ENCODE measurements at places on chromosomes 7 and 10.

DNA sequence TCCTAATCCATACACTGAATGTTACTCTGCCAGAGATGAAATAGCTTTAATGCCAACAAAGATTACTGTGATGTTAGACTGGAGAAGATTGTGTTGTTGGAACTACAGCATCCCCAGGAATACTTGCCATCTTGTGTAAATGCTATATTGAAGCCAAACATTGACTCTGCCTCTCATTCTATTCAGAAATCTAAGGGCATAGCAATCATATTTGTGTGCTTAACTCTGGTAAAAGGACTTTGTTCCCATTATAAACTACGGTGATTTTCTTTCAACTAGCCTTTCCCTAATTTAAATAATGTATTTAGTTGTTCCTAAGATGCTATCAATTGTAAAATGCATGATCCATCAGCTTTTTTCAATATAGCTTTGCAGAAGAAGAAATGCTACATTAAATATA is 498.4 kb upstream of the LRRN3 start:
- no peak for DNase-seq

DNA sequence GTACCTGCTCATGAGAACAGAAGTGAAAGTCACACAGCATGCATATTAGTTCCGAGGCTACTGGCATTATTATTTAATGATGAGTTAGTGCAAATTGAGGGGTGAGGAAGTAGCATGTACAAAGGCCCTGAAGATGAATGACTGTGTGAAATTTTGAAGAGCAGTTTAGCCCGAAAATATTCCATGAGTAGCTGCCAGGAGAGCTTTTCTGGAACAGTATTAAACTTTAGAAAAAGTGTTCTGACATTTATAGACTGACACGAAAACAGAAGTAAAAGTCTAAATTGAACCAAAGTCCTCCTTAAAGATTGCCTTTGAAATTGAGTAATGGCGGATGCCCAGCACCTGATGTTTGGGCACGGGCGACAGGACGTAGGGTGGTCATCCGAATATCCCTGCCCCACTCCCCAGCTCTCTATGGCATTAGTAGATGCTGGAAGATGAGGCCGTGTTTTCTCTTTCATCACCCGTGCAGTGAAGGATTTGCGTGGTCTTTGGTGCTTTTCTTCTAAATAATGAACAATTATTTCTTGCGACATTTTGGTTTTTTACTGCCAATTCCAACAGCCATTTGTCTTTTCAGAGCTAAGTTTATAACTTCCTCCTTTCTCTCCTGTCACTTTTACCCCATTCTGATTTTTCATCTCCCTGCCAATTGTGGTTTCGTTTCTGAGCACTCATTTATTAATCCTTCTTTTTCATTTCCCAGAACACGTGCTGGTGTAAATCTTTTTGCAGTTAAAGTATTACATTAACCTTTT is 192.6 kb downstream of the MGMT start:
- no peak for DNase-seq

- no peak for DNase-seq
Observed at GRCh38 chr10:119301397-119301796, 94.0 kb downstream of the GRK5 start.

GRCh38 chr7:155338632-155339320 is 41.1 kb downstream of the INSIG1 start:
- DNase-seq, result no peak

GRCh38 chr10:22049635-22050034 is 46.1 kb upstream of the DNAJC1 start:
- no peak for DNase-seq

DNA sequence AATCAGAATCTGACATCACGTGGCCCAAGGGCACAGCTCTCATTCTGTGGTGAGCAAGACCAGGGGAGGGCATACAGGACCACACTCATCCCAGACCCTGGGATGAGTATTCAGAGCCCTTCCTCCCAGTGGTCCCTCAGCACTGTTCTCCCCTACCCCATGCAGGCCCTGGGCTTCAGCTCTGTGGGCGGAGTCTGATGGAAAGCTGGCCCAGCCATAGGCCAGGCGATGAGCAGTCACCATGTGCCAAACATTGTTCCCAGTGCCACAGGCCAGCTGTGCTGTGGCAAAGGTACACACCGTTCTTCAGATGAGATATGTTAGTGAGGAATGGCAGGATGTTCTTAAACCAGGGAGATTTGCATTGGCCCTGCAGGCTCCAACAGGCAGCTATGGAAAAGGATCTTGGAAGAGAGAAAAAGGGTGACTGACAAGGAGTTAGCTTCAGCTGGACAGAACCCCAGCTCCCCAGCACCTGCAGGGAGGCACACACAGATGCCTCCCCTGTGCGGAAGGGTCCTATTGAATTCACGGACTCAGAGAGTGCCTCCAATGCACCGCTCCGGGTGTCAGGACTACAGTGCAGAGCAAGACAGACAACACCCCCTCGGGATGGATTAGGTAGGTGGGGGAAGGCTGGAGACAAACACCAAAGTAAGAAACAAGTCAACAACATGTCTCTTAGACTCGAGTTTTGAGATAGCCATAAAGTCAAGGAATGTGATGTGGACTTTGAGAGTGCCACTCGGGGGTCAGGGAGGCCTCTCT is 596.0 kb upstream of the MGMT start:
- no peak for DNase-seq

DNA sequence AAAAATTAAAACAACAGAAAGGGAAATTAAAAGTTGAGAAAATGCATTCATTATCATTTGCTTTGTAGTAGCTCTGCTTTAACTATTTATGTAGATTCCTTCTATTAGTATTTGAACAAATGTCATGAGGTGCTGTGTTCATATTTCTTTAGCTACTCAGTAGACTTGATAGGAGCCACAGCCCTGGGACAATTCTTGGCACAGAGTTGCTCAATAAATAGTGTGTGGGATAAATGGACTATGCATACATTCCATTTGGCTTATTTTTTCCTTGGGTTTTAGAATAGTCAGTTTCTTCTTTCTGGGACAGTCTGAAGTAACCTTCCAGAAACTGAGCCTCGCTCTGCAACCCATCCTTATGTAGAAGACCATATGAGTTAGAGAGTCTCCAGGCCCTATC is 13.4 kb downstream of the RPP30 start:
- DNase-seq, result no peak

GRCh38 chr10:55631071-55631654 is 729.9 kb downstream of the ZWINT start:
- peak; percentile 48 for DNase-seq

- DNase-seq, result no peak
Observed at GRCh38 chr10:3737864-3738263, 47.1 kb downstream of the KLF6 start.

GRCh38 chr7:104123786-104124185 is 84.0 kb downstream of the ORC5 start:
- no peak for DNase-seq

DNA sequence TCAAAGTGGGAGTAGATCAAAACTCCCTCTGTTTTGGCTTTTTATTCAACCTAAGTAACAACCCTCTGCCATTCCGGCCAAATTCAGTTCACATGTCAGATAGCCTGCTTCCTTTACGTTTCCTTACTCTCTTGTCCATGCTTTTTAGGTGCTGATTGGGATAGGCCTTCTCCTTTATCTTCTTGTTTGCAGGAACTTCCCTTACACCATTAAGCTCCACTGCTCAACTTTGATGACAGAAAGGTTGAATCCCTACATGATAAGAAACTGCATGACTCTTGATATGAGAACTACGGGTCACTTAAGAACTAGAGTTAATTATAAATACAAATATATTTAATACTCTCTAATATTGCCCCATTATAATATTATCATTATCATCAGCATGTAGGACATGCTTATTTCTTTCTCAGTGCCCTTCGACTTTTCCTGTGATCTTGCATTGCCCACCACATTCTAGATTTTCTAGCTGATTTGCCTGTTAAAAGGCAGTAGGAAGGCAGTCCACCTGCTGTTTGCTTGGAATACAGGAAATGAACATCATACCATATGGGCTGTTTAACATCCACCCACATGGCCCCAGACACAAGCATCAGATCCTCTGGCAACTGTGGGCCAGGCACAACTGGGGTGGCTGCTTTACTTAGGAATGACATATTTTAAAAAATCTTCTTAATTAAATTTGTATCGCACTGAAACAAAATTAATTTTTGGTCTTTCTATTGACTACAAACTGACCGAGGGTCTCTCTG is 59.7 kb upstream of the CCDC6 start:
- no peak for DNase-seq

- no peak for DNase-seq
Observed at GRCh38 chr7:39616138-39616537, 7.2 kb upstream of the RALA start.

- DNase-seq, result peak; percentile 84
Observed at GRCh38 chr7:137592232-137592896, 248.8 kb upstream of the PTN start.

GRCh38 chr10:61063034-61063433 is 119.0 kb upstream of the RHOBTB1 start:
- peak; percentile 32 for DNase-seq

DNA sequence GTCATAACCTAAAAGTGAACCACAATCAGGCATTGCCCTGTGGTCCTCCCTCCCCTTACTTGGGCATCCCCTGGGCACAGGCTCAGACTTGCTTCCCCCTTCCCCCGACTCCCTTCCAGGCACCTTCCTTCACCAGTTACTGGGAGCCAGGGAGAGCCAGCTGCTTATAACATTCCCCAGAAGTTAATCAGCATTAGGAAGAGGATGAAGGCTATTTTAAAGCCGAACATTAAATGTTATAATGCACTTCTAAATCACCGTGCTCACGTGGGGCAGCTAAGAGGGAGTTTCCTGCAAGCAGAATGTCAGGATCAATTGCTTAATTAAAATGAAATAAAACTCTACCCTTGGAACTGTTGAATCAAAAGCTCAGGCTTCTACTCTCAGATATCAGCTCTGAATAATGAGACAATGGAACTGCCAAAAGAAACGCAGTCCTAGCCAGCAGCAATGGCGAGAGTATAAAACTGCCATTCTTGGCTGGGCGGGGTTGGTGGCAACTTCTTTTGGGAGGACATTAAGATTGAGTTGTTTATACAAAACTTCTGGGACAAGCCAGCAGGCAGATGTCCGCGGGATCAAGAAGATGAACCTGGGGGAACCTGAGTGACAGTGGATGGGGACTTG is 169.5 kb downstream of the FANK1 start:
- no peak for DNase-seq

DNA sequence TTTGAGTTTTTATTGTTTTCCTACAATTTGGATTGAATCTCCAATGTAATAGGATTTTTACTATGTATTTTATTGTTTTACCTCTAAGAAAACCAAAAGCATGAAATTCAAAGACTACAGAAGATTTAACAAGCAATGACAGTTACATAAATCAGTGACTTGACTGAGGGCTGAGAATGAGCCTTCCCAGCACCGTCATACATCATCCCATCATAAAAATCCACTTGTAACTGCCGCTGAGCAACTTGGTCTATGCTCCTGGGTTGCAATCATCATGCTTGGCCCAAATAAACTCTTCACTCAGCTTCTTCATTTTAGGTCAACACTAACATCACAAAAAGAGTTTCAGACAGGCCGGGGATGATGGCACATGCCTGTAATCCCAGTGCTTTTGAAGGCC is 13.5 kb downstream of the LARP4B start:
- no peak for DNase-seq

DNA sequence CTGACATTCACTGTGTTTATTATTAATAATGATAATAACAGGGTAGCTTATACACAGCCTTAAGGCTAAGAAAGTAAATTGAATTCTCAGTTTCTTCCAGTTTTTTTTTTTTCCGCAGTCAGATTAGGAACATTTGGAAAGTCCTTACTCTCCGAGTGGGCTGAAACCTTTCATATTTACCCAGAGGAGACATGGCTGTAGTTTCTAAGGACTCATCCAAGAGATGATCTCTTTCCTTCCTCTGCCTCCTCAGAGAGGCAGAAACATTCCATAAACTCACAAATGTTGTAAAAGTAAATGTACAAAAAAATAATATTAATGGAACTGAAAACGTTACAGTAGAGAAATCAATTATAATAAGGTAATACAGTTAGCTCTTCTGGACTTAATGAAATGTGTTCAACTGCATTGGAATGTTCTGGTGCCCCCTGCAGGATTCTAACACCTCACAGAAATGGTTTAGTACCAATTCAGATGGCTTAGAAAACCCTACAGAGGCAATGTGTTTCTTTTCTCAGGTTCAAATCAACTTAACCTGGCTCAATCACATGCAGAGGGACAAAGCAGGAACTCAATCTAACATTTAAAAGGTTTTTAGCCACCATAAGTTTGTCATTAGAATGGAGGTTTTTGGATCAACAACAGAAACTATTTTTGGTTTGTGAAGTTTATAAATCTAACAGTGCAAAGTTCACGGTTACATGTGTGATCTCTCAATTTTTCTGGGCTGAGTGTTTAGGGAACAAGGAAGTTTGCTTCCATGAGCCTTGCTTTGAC is 71.7 kb downstream of the ICA1 start:
- DNase-seq, result peak; percentile 73

GRCh38 chr7:2722591-2722990 is 34.6 kb downstream of the AMZ1 start:
- no peak for DNase-seq

- no peak for DNase-seq
Observed at GRCh38 chr7:50869108-50869725, 86.5 kb upstream of the GRB10 start.

DNA sequence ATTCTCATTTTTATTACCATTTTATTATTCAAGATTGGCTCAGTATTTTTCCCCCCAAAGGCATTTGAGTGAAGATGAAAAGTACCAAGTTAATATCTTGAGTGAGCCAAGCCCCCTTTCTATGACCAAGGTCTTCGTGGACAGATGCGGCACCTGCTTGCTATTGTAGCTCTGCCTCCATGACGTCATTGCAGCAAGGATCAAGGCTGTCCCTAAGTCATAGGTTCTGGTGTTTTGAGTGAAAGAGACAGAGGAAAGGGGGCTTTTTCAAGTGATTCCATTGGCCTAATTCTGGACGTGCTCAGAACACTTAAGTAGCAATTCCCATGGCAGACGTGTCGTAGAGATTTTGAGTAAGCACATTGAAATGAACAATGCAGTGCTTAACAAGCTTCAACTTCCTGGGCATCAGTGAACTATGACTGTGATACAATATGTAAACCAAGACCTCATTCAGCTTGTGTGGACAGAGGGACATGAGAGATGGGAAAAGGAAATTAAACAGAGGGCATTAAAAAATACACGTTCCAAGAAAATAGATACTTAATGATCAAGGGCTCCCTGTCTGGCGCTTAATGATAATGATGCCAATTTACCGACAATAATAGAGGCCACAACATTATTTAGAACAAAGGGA is 248.7 kb upstream of the NPVF start:
- DNase-seq, result no peak

- DNase-seq, result no peak
Observed at GRCh38 chr7:1897861-1898627, 228.0 kb downstream of the ELFN1 start.

GRCh38 chr10:91206427-91206826 is 14.0 kb upstream of the PCGF5 start:
- DNase-seq, result no peak

DNA sequence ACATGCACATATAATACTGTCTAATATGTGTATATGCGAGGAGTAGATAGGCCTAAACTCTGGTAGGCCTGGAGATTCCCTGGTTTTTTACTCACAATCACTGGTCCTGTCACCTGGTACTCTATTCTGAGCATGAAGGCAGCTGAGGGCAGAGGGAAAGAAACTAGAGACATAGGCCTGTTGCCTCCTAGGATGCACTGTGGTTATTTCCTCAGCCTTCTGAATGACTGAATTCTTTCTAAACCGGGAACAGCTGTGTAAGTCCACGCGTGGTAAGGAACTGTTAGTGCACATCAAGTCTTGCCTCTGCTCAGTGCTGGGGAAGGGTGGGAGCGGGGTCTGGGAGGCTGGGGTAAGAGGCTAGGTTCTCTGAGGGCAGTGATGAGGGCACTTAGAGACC is 7.7 kb downstream of the KAZALD1 start:
- no peak for DNase-seq

- DNase-seq, result no peak
Observed at GRCh38 chr7:120955577-120956149, 5.1 kb downstream of the ING3 start.
